CD4-positive, alpha-beta T cell (primary cell): ENCODE measurements at places on chromosomes 6 and 20.
A peak's percentile ranks its signal among the peaks of the same experiment; 100 is the strongest.

DNA sequence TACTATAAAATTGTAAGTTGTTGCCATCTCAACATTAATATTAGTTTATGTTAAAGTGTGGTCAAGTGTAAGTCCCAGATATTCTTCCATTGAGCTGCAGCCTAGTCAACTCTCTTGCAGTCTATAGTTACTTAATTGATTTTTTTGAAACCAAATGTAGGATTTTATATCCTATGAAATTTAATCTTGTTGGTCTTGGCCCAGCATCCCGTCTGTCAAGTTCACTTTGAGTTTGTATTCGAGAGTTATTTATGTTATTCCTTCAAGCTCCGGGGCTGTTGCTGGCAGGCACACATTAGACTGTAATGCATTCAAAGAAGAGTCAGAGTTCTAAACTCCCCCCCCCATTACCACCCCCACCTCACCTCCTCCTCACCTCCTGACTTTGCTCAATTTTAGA, 71.0 kb upstream of the SPACA1 start:
- no peak for DNase-seq

DNA sequence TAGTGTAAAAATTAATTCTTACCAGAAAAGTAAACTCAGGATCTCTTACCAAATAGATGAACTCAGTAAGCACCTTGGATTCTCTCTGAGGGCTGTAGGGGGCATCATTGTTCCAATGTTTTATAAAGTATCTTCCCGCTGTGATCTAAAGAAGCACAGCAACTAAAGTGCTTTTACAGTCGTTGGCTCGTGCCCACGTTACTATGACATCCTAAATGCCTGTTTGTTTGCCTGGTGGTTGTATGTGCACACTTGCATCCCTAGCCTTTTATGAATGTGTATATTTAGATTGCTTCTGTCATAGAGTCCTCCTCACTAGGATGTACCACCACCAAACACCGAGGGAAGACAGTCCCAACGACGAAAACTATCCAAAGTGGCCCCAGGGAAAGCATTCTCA, 34.5 kb downstream of the SLX4IP start:
- no peak for DNase-seq

GRCh38 chr6:46901882-46902314, 19.8 kb downstream of the ADGRF5 start:
- no peak for DNase-seq

GRCh38 chr6:157198425-157199279, 124.7 kb downstream of the TMEM242 start:
- DNase-seq: no peak

DNA sequence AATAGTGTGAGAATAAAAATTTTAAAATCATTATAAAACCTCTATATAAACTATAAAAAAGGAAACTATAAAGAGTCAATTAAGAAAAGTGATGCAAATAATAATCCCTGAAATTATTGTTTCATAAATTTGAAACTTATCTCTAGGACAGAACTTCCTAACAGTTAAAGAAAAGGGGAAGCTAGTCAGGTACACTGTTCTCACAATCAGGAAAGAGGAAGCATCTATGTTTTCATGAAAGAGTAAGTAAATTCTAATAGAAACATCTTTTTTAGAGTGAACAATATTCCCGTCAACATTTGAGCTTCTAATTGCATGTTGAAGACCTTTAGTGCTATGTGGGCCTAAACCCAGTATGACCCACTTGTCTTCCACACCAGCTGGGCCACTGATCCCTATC, 1.2 kb upstream of the ADGRF1 start:
- no peak for DNase-seq

- DNase-seq: no peak
These were observed 219.0 kb downstream of the ERMARD start for GRCh38 chr6:169970306-169970988.

DNA sequence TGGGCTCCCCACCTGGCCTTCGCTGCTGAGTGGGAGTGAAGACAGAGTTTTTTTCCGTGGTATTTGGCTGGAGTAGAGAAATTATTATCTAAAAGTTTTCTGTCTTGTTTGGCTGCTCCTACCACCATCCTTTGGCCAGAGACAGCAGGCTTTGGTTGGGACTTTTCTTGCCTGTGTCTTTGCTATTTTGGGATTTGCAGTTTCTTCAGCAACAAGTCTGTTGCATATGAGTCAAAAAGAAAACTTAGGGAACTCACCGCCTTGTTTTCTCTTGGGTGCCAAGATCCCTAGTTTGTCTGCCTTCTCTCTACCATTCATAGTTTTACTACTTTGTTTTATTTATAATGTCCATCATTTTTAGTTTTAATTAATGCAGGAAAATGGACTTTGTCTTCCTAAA, 683.8 kb downstream of the DOK5 start:
- no peak for DNase-seq

DNA sequence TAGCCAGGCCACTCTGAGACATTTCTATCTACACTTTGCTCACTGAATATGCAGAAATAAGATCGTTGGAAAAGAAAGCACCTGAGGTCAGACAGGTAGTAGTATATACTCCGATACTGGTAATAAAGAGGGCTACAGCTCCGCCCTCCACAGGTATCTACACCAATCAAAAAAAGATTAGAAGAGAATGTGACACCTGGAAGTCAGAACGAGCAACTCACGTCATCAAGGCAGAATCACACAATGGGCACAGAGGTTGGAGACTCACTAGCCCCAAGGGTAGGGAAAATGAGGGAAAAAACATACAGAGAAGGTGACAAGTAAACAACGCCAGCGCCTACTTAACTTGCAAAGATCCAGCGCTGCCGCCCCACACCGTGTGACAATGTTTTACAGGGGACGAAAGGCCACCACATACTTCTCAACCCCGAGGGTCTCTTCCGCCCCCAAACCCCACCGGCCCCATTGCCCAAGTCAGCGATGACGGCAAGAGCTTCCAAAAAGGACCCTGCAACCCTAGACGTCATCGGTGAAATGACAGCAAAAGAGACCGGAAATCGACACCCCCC, 653 bp downstream of the LMBRD1 start:
- no peak for DNase-seq

DNA sequence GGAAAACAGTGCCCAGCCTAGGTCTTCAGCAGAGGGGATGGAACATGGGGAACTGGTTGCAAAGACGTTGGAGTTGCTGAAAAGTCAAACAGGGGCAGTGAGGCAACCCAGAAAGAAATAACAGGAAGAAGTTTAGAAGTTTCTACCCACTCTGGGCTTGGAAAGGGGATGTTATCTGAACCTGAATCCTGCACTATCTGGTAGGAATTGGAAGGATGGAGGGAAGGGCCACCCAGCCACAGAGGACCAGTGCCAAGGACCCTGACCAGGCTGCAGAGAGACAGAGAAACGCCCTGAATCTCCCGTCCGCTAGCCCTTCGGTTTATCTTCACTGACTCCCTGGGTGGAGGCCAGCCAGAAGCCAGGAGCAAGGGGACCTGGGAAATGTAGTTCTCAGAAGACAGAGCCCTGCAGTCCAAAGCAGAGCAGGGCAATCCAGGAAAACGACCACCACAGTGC, 217.3 kb upstream of the RREB1 start:
- no peak for DNase-seq

GRCh38 chr6:157755746-157756411, 67.2 kb upstream of the SNX9 start:
- DNase-seq: peak; percentile 12

GRCh38 chr6:47195011-47195650, 114.6 kb downstream of the TNFRSF21 start:
- no peak for DNase-seq

DNA sequence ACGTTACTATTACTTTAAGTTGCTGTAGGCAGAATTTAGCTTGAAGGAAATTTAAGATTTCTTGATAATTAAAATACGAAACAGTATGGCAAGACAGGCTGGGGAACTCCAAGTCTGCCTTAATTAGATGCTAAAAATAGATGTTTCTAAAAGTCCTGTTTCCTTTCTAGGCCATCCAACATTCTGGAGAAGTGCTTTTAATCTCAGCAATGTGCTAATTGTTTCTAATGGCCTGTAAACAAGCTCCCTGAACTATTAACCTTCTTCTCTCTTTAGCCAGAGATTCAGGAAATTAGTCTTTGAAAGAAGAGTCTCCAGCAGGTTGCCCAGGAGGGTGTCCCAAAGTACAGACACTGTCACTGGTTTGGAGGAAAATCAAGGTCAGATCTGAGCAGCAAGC, 677.3 kb upstream of the AGPAT4 start:
- no peak for DNase-seq

DNA sequence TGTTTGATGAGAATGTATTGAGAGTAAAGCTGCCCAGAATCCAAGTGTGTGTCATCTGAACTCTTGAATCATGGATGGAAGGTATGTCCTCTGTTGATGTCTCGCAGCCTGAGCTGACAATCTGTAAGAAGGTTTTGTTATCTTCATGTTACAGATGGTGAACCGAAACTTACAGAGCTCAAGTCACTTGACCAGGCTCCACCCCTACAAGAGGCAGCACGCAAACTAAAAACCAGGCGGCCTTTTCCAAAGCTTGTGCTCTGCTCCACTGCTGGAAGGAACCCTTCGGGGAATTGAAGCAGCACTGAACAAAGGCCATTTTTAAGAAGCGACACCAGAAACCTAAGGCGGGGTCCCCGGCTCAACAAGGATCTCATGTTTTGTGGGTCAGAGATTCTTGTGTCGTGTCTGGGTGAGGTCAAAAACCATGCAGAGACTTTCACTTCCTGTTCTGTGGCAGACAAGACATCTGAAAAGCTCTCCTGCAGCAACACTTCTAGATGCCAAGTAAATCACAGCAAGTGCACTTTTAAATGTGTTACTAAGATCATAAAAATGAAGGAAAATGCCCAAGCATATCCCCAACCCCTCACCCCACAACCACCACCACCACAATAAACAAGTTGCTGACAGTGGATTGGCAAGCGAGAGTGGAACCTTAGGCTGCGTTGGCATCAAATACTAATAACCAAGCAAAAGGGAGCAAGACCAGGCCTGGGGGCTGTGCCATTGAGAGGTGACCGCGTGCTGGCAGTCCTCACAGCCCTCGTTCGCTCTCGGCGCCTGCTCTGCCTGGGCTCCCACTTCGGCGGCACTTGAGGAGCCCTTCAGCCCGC, 27.3 kb downstream of the NQO2 start:
- peak; percentile 29 for DNase-seq

GRCh38 chr20:4962241-4962855, 39.0 kb downstream of the SLC23A2 start:
- DNase-seq: peak; percentile 67

DNA sequence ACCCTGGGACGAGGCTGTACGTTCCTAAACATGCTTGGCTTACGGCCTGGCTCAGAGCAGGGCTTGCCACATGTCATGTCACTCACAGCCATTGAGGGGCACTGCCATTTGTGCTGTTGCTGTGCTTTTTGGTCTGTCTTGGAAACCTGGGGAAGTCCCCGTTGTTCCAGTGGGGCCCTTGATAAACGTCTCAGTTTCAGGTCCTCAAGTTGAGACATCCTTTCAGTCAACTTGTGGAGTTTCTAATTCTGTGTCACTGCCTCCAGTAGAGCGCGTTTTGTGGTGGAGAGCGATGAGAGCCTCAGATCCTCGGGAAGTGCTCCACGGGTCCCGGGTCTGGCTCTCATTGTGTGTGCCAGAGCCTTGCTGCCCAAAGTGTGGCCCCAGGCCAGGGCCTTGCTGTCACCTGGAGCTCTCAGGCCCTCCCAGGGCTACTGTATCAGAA, 43.0 kb upstream of the CCR6 start:
- no peak for DNase-seq

GRCh38 chr6:131958095-131958494, 6.9 kb upstream of the CCN2 start:
- DNase-seq: no peak

GRCh38 chr20:62143957-62144825, 622 bp downstream of the SS18L1 start:
- DNase-seq: peak; percentile 75

GRCh38 chr20:13037727-13038126, 29.0 kb downstream of the SPTLC3 start:
- no peak for DNase-seq

GRCh38 chr6:51489133-51489532, 598.3 kb downstream of the PKHD1 start:
- DNase-seq: no peak

- no peak for DNase-seq
These were observed 88.3 kb upstream of the AFDN start for GRCh38 chr6:167738386-167738785.

- DNase-seq: no peak
These were observed 67.6 kb downstream of the NUDT3 start for GRCh38 chr6:34324738-34325444.

DNA sequence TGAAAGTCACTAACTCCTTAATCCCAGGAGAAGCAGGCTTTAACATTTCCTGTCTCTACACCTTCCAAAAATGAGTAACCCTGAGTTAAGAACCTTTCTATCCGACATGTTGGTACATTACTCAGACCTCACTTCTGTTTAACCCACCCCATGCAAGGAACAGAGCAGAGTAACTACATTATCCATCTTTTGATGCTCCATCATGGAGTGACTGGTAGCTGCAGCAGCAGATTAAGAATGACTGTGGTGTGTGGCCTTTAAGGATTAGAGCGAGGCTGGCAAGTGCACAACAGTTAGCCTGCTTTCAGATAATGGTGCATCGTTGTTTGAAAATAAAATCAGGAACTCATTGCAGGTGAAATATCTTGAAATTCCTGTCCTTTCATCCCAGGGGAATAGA, 2.0 kb downstream of the TRAF3IP2 start:
- DNase-seq: no peak

DNA sequence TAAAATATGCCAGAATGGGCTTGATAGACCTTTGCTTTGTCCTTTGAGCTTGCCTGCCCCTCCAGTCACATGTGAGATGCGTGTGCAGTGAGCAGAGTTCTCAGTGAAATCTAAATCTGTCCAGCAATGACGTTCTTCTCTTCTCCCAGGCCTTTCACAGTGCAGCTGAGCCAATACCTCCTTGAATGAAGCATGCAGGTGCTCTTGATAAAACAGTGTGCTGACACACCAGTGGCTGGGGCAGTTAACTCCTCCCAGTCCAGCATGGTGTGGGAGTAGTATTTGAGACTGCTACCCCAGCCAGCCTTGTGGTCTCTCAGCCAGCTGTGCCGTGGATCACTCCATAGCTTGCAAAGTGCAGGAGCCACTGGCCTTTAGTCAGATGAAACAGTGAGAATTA, 240.5 kb downstream of the FARS2 start:
- no peak for DNase-seq

- DNase-seq: no peak
These were observed 184.2 kb upstream of the MAN1A1 start for GRCh38 chr6:119533603-119534279.

DNA sequence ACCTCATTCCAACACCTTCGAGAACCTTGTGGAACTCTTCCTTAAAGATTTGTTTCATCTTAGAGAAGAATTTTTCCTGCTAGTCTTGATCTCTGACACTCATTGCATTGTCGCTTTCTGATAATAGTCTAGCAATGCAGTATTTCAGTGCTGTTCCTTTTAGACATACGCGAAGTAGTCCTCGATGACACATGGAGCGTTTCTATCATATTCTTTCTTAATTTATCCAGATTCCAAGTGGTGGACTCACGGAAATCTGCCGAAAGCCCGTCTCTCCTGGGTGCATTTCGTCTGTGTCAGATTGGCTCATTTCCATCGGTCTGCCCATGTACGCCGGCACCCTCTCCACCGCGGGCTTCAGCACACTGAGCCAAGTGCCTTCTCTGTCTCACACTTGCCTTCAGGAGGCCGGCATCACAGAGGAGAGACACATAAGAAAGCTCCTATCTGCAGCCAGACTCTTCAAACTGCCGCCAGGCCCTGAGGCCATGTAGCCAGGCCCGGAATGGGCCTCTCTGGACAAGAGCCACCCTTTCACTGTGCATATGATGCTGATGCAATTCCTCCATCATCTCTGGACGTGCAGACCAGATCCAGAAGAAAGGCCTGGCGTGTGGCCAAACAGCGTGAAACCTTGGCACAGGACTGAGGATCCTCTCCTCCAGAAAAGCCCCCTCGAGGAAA, 198.6 kb upstream of the UST start:
- no peak for DNase-seq

GRCh38 chr6:72635636-72636035, 13.8 kb downstream of the KCNQ5 start:
- no peak for DNase-seq
